ENCODE measurements at places on chromosomes 7 and 10. TPM values are rescaled to one million over a fixed set of nuclear protein-coding genes. Genes with fewer than 3 reads are reported as not detected.

Gene OPN1SW
- not detected for total RNA-seq

Gene PRF1
- total RNA-seq: 5.4 TPM

Gene WDR11
- 51.3 TPM for total RNA-seq

GRCh38 chr10:92593619-92594588, 974 bp downstream of the KIF11 start:
- DNase-seq: no peak

DNA sequence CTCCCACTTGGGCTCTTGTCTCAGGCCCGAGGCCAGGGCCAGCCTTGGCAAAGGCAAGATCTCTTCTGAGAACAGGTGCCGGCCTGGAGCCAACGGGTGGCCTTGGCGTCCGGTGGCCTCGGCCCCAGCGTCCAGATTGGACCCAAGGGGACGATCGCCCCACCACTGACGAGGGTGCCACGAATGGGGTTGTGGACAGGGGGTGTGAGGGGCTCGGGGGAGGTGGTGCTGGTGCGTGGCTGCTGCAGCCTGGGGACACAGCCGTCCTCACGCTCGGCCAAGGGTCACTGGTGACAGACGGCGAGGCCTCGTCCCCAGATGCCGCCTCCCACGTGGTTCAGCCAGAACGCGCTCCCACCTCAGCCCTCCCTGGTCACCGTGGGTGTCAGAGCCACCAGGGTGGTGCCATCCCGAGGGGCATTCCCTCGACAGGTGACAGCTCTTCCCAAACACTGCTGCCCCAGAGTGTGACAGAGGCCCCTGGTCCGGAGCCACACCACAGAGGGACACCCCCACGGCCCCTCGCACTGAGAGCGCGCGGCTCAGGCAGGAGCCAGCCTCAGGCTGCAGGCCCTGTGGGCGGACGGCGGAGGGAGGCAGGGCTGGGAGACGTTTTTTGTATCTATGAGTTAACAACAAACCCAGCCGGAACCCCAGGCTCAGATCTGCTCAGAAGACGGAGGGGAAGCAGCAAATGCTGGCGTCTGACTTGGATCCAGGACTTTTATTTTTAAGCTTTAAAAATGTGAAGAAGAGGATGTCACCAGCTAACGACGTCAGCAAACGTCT, 18.5 kb upstream of the CFAP46 start:
- DNase-seq: no peak

All from thoracic aorta (tissue), 2 donors.